A172 (cell line): ENCODE measurements at places on chromosomes 1 and 21. TPM values are rescaled to one million over a fixed set of nuclear protein-coding genes. Genes with fewer than 3 reads are reported as not detected.

DNA sequence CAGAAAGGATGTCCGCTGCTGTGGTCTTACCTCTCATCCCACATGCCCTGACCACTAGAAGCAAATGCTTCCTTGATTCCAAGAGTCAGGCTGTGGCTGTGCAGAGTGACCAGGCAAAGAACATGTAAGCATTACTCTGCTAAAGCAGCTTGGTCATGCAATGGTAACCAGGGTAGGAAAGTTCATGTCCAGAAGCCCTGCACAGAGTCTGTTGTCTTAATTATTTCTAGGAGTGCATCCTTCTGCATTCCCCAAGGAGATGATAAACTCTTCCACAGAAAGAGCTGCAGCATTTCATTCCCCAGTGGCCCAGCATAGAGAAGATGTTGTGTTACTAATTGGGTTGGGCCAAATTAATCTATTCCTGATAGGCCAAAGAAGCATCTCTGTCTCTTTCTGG lies 10.1 kb upstream of the UTP25 start:
- no peak for DNase-seq

- DNase-seq, result peak; percentile 44
These were observed 772 bp downstream of the UCK2 start for GRCh38 chr1:165828103-165828668.

DNA sequence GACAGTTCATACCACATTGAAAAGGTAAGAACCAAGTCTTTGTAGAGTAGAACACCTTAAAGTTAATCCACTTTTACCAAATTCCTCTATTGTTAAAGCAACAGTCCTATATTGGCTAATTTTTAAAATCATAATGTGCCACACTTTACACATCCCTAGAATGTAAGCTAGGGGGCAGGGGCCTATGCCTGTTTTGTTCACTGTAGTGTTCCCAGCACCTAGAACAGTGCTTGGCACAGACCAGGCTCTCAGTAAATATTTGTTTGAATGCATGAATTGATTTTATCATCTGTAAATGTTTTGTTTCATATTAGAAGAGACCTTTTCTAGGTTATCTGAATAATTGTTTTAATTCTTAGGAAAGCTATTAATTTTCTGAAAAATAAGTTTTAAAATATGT lies 9.1 kb downstream of the SMAP2 start:
- DNase-seq, result no peak

GRCh38 chr1:98420376-98421084 lies 241.0 kb upstream of the SNX7 start:
- DNase-seq, result no peak

SPRR5 gene
- total RNA-seq, result not detected in 2 replicates

EXO1 gene
- total RNA-seq, result 56.1 and 71.4 TPM in 2 replicates

ZNF683 gene
- not detected in 2 replicates for total RNA-seq

SLFNL1 gene
- 0.02 and 0.17 TPM in 2 replicates for total RNA-seq

C1QB gene
- not detected in 2 replicates for total RNA-seq

ADGRL4 gene
- total RNA-seq, result not detected in 2 replicates
